Temporal lobe (tissue), 4 donors: ENCODE measurements at places on chromosomes 1 and 21. TPM values are rescaled to one million over a fixed set of nuclear protein-coding genes. Genes with fewer than 3 reads are reported as not detected.

Gene LCE1A
- total RNA-seq: not detected

Gene OLIG2
- 15.2 TPM for total RNA-seq

Gene C8B
- not detected for total RNA-seq

Gene TSPEAR
- total RNA-seq: not detected

Gene RPRD2
- 20.7 TPM for total RNA-seq

Gene TAS1R1
- total RNA-seq: not detected

Gene DYNLT5
- 6.4 TPM for total RNA-seq

Gene FAM78B
- 6.6 TPM for total RNA-seq

Gene TGFB2
- total RNA-seq: 23.1 TPM

Gene KRTAP21-3
- total RNA-seq: not detected

Gene MAD2L2
- 37.4 TPM for total RNA-seq

Gene AMY2A
- 0.25 TPM for total RNA-seq

Gene F13B
- total RNA-seq: not detected

Gene TMIGD3
- 0.74 TPM for total RNA-seq

Gene TMPRSS15
- under 0.01 TPM for total RNA-seq

Gene CFHR5
- not detected for total RNA-seq

Gene OR14K1
- total RNA-seq: not detected

Gene TBX19
- 0.25 TPM for total RNA-seq

Gene GJA5
- total RNA-seq: 0.98 TPM

Gene ARHGAP30
- 0.49 TPM for total RNA-seq

Gene LRRC39
- total RNA-seq: 4.4 TPM

Gene C1orf35
- total RNA-seq: 5.4 TPM

Gene TFF2
- not detected for total RNA-seq

Gene SLC16A4
- total RNA-seq: 3.7 TPM

Gene IVL
- under 0.01 TPM for total RNA-seq

Gene RYR2
- total RNA-seq: 23.8 TPM

Gene GSTM3
- total RNA-seq: 69.8 TPM

Gene SH2D5
- total RNA-seq: 0.49 TPM

Gene WNT2B
- total RNA-seq: 1.5 TPM

Gene GPR52
- total RNA-seq: 1.7 TPM

Gene RIPK4
- not detected for total RNA-seq

Gene FCAMR
- total RNA-seq: not detected

Gene TEKT2
- 5.9 TPM for total RNA-seq

Gene HCRTR1
- total RNA-seq: 3.2 TPM

Gene FGR
- total RNA-seq: 1.7 TPM

Gene MYOG
- not detected for total RNA-seq

Gene TP73
- 0.25 TPM for total RNA-seq

Gene C1orf116
- total RNA-seq: under 0.01 TPM

Gene RAB4A
- 26.1 TPM for total RNA-seq

Gene AK4
- 16.0 TPM for total RNA-seq

Gene HNRNPU
- total RNA-seq: 443 TPM

Gene GDAP2
- total RNA-seq: 47.5 TPM

Gene PROX1
- 13.3 TPM for total RNA-seq

Gene GOLT1A
- 0.25 TPM for total RNA-seq

Gene EGLN1
- 52.9 TPM for total RNA-seq

Gene ROR1
- total RNA-seq: 1.7 TPM
